ENCODE measurements at places on chromosomes 6 and 20.

DNA sequence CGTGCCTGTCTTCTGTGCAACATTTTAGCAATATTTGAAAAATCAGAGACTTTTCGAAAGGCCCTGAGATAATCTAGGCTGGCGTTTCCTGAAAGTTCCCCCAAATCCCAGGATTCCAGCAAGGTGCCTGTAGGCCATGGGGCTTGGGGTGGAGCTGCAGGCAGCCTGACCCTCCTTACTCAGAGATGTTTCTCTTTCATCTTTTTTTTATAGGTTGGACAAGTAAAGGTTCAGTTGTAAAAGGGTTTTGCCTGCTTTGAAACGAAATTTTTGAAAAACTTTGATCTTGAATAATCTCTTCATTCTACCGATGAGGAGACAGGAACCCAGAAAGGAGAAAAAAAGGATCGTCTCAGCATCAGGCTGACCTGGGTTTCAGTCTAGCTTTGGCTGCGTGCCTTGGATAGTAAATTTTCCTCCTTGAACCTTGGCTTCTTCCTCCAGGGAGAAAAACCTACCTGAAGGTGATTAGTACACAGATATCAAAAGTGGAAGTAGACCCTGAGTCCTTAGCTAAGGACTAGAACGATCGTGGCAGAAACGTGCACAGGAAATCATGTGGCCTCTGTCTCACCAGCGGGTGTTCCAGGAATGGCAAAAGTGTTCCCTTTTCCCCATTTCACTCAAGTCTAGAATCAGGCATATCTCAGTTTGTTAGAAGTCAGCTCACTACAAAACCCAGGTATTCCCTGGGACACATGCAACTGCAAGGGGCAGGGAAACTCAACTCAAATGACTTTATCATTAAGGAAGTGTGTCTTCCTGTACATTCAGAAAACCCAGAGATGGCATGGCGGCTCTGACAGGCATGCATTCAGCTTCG lies 128.2 kb upstream of the PTPN1 start:
- peak; percentile 58 for DNase-seq

- DNase-seq, result no peak
Measured at GRCh38 chr6:94323853-94324252, 904.5 kb upstream of the EPHA7 start.

GRCh38 chr6:25329161-25329817 lies 50.1 kb downstream of the CARMIL1 start:
- DNase-seq, result no peak

GRCh38 chr6:46521464-46521971 lies 30.3 kb upstream of the RCAN2 start:
- no peak for DNase-seq

DNA sequence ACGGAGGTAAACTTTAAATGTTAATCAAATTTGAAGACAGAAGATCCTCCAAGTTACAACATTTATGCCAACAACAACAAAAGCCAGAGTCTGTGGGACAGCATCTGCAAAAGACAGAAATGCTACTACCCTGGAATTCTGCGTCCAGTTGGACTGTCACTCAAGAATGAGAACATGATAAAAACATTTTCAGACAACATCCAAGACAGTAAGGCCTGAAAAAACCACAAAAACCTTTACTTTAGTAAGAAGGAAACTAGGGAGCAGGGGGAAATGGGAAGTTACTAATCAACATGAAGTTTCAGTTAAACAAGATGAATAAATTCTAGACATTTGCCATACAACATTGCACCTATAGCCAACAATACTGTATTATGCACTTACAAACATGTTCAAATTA lies 77.6 kb downstream of the MLIP start:
- DNase-seq, result no peak
